ENCODE measurements at places on chromosomes 16 and 17.
A peak's percentile ranks its signal among the peaks of the same experiment; 100 is the strongest.

DNA sequence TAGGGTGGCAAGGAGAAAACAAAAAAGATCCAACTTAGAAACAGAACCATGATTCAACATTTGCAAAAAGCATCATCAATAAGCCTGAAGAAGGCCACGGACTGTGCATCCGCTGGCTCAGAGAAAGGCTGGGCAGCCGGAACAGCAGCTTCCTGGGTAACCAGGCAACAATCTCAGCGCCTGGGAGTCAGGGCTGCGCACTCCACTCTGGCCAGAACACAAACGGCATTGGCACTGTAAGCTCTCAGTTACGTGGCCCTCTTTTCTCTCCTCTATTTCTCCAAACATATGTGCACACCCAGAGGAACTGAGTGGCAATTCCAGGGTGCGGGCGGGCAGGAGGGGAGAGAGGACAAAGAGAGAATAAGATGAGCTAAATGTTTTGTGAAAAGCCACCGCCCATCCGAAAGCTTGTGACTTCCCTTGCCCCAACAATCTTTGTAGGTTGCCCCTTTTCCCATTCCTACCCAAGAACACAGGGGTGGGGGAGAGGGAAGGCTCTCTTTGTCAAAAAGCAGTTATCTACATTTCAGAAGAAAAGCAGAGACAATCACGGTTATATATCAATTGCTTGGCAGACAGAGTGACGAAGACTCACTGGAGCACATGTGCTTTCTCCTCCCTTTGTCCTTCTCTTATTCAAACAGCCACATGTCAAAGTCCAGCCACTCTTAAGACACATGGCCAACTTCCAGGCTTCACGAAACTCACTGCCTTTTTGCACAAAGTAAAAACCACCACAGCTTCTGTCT is 6.6 kb upstream of the GHDC start:
- H3K36me3 ChIP-seq = peaks cover 7% of the 10 kb centered on the region
- H3K4me3 ChIP-seq = no peak overlapping the region
- no peaks in the 10 kb centered on the region for H3K27me3 ChIP-seq
- no peaks in the 10 kb centered on the region for H3K4me1 ChIP-seq
- no peak overlapping the region for H3K27ac ChIP-seq

DNA sequence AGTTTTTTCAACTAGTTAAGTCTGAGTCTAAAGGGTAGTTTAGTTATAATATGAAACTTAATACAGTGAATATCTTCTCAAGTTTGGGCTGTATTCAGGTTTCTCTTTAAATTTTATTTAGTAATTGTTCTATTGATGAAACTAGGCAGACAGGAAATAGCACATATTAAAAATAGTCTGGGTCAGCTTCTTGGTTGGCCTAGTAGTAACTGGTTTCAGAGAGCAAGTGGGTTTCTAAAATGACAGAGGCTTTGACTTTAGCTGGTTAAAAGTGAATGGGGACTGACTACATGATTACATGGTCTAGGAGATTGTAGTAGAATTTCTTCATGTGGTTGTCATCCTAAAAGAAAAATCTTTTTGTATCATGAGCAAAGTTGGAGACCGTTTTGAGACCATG is 46.8 kb downstream of the OMG start:
- no peak overlapping the region for H3K4me3 ChIP-seq
- H3K36me3 ChIP-seq = no peaks in the 10 kb centered on the region
- H3K27me3 ChIP-seq = no peaks in the 10 kb centered on the region
- H3K27ac ChIP-seq = no peak overlapping the region
- H3K4me1 ChIP-seq = peaks cover 4% of the 10 kb centered on the region

DNA sequence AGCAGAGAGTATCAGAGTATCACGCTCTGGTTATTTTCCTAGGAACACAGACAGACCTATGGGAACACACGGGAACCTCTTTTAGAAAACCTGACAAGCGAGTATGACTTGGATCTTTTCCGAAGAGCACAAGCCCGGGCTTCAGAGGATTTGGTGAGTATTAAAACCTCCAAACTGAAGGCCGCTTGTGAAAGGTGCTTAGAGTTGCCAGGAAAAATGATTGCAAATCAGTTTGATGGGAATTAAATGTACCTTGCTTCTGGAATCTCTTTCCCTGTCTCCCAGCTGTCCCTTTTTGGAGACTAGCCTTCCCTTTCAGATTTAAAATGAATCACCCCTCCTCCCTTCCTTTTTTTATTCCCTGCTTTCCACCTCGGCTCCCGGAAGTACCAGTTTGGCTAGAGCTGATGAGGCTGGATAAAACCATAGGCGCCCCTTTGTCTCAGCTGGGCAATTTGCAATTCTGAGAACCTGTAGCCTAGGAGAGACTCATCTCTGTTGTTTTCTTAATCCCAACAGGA is 27.3 kb downstream of the KAT7 start:
- peaks cover 8% of the 10 kb centered on the region for H3K36me3 ChIP-seq
- H3K27me3 ChIP-seq = no peaks in the 10 kb centered on the region
- H3K4me3 ChIP-seq = peak overlapping the region; percentile 26

- H3K27me3 ChIP-seq = peaks cover 7% of the 10 kb centered on the region
- H3K4me1 ChIP-seq = no peaks in the 10 kb centered on the region
- H3K4me3 ChIP-seq = no peak overlapping the region
- H3K36me3 ChIP-seq = no peaks in the 10 kb centered on the region
- no peak for DNase-seq
Observed at GRCh38 chr16:14963281-14964173, 11.3 kb upstream of the PDXDC1 start.

DNA sequence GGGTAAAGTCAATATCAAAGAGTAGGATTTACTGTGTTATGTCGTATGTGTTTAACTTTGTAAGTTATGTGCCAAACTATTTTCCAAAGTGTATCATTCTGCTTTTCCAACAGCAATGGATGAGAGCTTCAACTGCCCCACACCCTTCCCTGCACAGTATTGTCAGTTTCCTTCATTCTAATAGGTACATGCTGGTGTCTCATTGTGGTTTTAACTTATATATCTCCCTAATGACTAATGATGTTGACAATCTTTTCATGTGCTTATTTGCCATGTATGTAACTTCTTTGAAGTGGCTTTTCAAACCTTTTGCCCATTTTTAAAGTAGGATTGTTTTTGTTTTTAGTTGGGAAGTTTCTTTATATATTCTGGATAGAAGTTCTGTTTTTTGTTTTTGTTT is 3.8 kb downstream of the DDX19B start:
- H3K27ac ChIP-seq = no peak overlapping the region
- no peak overlapping the region for H3K4me3 ChIP-seq
- no peaks in the 10 kb centered on the region for H3K27me3 ChIP-seq

DNA sequence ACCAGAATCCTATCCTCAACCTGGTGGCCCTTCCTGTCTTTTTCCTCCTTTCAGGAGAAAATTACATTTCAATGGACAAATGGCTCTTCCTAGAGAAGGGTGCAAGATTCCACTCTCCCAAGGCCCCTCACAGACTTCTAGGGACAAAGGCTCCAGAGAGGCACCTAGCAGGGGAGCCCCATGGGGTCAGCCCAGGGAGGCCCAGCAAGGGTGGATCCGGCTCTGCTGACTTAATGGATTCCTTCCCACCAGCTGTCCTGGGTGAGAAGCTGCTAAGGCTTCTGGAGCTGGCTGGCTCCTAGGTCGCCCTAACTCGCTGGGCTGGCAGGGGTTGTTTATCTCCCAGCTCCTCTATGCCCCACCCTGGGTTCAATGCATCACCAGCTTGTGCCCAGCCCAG is 152.4 kb downstream of the ZNF423 start:
- H3K27ac ChIP-seq = no peak overlapping the region
- H3K27me3 ChIP-seq = peaks cover 9% of the 10 kb centered on the region
- DNase-seq = no peak
- no peaks in the 10 kb centered on the region for H3K36me3 ChIP-seq
- H3K4me3 ChIP-seq = no peak overlapping the region

GRCh38 chr16:11497851-11498289 is 88.8 kb downstream of the LITAF start:
- peaks cover 35% of the 10 kb centered on the region for H3K4me1 ChIP-seq
- H3K27me3 ChIP-seq = no peaks in the 10 kb centered on the region
- peak overlapping the region; percentile 52 for H3K27ac ChIP-seq
- no peaks in the 10 kb centered on the region for H3K36me3 ChIP-seq

GRCh38 chr16:73356401-73357079 is 308.6 kb upstream of the ZFHX3 start:
- no peak overlapping the region for H3K4me3 ChIP-seq
- no peaks in the 10 kb centered on the region for H3K36me3 ChIP-seq
- H3K27ac ChIP-seq = no peak overlapping the region
- DNase-seq = no peak

DNA sequence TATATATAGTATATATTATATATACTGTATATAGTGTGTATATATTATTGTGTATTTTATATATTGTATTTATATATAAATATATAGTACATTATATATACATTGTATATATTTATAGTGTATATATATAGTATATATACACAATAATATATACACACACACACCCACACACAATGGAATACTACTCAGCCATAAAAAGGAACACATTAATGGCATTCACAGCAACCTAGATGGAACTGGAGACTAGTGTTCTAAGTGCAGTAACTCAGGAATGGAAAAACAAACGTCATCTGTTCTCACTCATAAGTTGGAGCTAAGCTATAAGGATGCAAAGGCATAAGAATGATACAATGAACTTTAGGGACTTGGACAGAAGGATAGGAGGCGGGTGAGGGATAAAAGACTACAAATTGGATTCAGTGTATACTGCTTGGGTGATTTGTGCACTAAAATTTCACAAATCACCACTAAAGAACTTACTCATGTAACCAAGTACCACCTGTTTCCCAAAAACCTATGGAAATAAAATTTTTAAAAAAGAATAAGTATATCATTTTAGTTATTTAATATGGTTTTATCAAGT is 201.9 kb upstream of the CDH11 start:
- H3K36me3 ChIP-seq = no peaks in the 10 kb centered on the region
- no peak overlapping the region for H3K4me3 ChIP-seq
- DNase-seq = no peak
- no peaks in the 10 kb centered on the region for H3K4me1 ChIP-seq

GRCh38 chr16:81928975-81929374 is 82.3 kb downstream of the SDR42E1 start:
- H3K27me3 ChIP-seq = no peaks in the 10 kb centered on the region
- no peak overlapping the region for H3K4me3 ChIP-seq
- DNase-seq = no peak
- no peaks in the 10 kb centered on the region for H3K36me3 ChIP-seq
- H3K27ac ChIP-seq = no peak overlapping the region
- H3K4me1 ChIP-seq = no peaks in the 10 kb centered on the region
